ENCODE measurements at places on chromosomes 2 and 18.
A peak's percentile ranks its signal among the peaks of the same experiment; 100 is the strongest.

GRCh38 chr2:195326537-195326936 is 330.5 kb upstream of the SLC39A10 start:
- no peak for DNase-seq

- no peak for DNase-seq
Measured at GRCh38 chr2:96402591-96402990, 67.0 kb downstream of the NCAPH start.

- DNase-seq: no peak
Measured at GRCh38 chr2:186031229-186031628, 292.6 kb downstream of the FSIP2 start.

- DNase-seq: no peak
Measured at GRCh38 chr2:189153619-189154018, 25.9 kb downstream of the COL5A2 start.

DNA sequence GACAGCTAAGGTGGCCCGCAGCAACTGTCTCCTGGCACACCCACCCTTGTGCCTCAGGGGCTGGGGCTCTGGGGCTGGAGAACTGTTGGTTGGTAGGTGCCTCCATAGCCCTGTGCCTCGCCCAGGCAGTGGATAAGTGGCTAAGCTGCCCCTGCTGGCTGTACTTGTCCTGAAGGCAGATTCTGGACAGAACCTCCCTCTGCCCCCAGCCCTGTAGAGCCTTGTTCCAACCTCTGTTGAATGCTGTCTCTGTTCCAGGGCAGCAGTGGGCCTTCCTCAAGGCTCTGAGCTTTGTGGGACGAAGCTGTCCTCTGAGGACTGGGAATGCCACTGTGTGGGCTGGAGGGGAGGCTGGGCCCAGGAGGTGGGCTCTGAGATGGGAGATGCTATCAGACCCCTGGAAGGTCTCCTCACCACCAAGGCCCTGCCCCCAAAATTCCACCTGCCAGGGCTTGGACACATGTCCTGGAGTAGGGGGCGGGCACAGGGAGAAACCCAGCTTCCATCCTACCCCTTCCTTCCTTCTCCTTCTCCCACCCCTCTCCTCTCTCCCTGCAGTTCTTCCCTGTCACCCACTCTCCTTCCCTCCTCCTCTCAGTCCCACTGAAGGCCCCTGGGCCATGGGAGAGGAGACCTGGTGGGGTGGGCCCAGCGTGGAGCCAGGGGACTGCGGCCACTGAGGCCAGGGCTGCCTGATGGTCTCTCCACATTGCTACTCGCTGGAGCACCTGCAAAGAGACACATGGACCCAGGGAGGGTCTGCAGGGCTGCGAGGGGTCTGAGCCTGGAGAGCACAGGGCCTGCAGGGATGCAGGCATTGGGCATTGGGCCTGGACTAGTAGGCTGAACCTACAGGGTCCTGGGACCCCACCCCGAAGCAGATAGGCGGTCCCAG is 1.7 kb upstream of the PDCD1 start:
- no peak for DNase-seq

- no peak for DNase-seq
Measured at GRCh38 chr2:162091325-162092007, 17.5 kb upstream of the DPP4 start.

DNA sequence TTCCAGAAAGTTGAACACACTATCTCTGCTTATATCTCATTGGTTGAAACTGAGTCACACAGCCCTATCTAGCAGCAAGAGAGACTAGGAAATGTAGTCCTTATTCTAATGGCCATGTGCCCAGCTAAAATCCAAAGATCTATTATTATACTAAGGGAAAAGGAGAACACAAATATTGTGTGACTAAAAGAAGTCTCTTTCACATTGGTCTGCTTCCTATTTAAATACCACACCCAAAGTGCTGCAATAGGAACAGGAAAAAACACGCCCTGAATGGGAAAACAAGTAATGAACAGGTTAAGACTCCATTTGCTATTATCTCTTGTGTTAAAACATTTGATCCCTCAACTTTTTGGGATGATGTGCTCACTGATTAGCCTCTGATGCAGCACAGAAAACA is 86.8 kb upstream of the BARD1 start:
- DNase-seq: no peak

DNA sequence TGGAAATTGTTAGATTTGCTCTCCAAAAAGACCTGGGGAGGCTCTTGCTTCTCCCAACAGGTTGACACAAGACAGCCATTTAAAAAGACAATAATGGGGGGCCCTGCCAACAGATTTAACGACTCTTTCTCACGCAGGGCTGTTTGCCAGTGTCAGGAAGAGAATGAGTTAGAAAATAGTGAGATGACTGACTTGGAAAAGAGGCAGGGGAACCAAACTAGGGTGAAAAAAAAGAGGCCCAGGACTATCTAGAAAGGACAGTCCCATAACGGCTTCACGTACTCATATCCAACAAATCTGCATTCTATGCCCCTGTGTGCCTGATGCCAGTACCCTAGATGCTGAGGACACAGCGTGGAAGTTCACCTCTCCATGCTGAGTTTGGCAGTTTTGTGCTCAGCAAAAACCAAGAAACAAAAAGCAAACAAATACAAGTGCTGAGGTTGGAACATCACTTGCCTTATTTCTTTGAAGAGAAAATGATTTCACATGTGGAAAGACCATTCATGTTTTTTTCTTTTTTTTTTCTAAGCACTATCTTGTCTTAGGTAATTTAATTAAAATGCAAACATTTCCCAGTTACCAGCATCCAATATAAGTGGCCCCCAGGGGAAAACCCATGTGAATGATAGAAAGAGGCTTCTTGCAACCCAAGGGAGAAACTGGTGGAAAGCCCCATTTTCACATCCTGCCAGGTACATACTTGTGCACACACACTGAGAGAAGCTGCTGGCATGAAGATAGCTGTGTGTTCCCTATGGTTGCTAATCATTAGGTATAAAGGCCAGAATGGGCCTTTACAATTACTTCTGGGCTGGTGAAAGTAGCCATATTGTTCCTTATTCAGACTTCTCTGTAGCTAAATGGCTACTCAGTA is 10.6 kb upstream of the WIPF1 start:
- no peak for DNase-seq

- no peak for DNase-seq
Measured at GRCh38 chr2:203654826-203655225, 51.6 kb upstream of the CD28 start.

DNA sequence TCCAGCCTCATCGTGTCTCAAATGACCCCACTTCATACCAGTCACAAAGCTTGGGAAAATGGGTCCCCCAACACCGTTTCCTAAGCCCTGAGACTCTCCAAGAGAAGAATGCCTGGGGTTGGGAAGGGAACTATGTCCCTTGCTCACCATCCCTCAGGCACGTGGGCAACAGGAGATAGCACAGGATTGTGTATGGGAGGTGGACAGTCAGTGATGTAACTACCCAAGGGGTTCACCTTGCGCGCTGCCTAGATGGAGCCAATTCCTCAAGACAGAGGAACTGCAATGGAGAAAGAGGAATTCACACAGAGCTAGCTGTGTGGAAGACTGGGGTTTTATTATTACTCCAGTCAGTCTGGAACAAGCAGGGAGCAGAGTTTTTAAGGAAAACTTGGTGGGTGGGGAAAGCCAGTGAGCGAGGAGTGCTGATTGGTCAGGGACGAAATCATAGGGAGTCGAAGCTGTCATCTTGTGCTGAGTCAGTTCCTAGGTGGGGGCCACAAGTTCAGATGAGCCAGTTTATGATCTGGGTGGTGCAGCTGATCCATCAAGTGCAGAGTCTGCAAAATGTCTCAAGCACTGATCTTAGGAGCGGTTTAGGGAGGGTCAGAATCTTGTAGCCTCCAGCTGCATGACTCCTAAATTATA is 13.8 kb upstream of the CXCR1 start:
- DNase-seq: no peak

DNA sequence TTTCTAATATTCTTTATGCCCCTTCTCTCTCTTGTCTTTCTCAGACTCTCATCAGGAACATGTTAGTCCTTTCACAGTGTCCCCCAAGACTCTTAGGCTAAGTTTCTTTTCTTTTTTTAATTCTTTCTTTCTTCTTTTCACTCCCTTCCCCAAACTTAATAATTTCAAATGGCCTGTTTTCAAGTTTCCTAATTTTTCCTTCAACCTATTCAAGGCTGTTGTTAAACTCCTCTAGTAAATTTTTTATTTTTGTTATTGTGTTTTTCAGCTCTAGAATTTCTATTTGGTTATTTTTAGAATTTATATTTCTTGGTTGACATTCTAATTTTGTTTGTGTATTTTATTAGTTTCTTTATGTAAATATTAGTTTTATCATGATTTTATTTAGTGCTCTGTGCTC is 236.6 kb upstream of the GYPC start:
- DNase-seq: no peak

GRCh38 chr18:44098551-44099098 is 582.1 kb upstream of the SETBP1 start:
- no peak for DNase-seq

GRCh38 chr18:21262979-21263378 is 20.9 kb downstream of the GREB1L start:
- no peak for DNase-seq

- DNase-seq: no peak
Measured at GRCh38 chr2:28951910-28952835, 28.9 kb upstream of the TOGARAM2 start.

GRCh38 chr2:38653715-38654527 is 12.0 kb upstream of the GALM start:
- DNase-seq: peak; percentile 55

DNA sequence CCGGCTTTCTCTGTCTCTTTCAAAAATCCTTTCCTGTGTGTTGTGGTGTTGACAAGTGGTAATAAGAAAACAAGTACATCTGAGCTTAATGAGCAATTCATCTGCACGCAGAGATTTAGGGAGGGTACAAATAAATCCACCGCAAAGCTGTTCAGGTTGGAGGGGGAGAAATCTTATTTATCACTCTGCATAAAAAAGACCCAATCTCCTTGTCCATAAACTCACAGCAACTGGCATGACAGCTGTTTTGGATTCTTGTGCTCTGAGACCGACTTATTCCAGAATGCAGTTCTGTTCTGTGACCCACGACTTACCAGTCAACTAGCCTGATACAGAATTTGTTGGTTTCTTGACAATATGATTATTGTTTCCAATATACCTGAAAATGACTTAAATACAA is 380.1 kb downstream of the SOX11 start:
- no peak for DNase-seq

DNA sequence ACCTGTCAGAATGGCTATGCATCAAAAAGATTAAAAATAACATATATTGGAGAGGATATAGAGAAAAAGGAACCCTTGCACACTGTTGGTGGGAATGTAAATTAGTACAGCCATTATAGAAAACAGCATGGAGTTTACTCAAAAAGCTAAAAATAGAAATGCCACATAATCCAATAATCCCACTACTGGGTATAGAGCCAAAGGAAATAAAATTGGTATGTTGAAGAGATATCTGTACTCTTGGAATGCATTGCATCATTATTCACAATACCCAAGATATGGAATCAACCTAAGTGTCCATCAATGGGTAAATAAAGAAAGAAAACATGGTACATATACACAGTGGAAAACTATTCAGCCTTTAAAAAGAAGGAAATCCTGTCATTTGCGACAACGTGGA is 77.2 kb downstream of the C1D start:
- DNase-seq: no peak

GRCh38 chr2:176834226-176834625 is 378.4 kb upstream of the HNRNPA3 start:
- DNase-seq: no peak

GRCh38 chr2:149136111-149136510 is 97.6 kb downstream of the LYPD6B start:
- DNase-seq: no peak

- DNase-seq: no peak
Measured at GRCh38 chr2:239666053-239666854, 265.4 kb upstream of the HDAC4 start.

All from stimulated activated CD4-positive, alpha-beta T cell treated with anti-CD3 and anti-CD28 coated beads, TNF-alpha, amount 100 ng/mL, for 48 hours (primary cell).